ENCODE measurements at places on chromosomes 13 and 19. TPM values are rescaled to one million over a fixed set of nuclear protein-coding genes. Genes with fewer than 3 reads are reported as not detected.

The ADM5 gene
- total RNA-seq: 3.9 TPM

The FGF9 gene
- total RNA-seq: not detected

The RASAL3 gene
- total RNA-seq: 220 TPM

The CACNA1A gene
- 1.7 TPM for total RNA-seq

The MAMSTR gene
- 1.4 TPM for total RNA-seq

The SYCN gene
- not detected for total RNA-seq

The CATSPERD gene
- total RNA-seq: not detected

The SBSN gene
- not detected for total RNA-seq

The NLRP11 gene
- total RNA-seq: not detected

The AP2S1 gene
- total RNA-seq: 108 TPM

The IQCN gene
- 4.6 TPM for total RNA-seq

The CFD gene
- total RNA-seq: 1.0 TPM

The MADCAM1 gene
- 0.51 TPM for total RNA-seq

The CEACAM20 gene
- not detected for total RNA-seq

The CEACAM19 gene
- total RNA-seq: 0.78 TPM

The PSG6 gene
- not detected for total RNA-seq

The ZNF649 gene
- 11.3 TPM for total RNA-seq

The SLITRK1 gene
- not detected for total RNA-seq

The KLK12 gene
- total RNA-seq: not detected

The CEACAM1 gene
- 40.3 TPM for total RNA-seq

The SIGLEC5 gene
- total RNA-seq: not detected

The CEACAM7 gene
- not detected for total RNA-seq

The NXNL1 gene
- total RNA-seq: not detected

The SSC5D gene
- 0.39 TPM for total RNA-seq

The ZNF772 gene
- total RNA-seq: 4.5 TPM

The CDK8 gene
- 14.1 TPM for total RNA-seq

Measured in T-helper 1 cell treated with Interleukin-12 subunit alpha and Interleukin-12 subunit beta and Interleukin-4 antibody, amounts not matched to agents 30 ng/mL and 1 ng/mL, for 36 hours (primary cell).